ENCODE measurements at places on chromosomes 16 and 17.
A peak's percentile ranks its signal among the peaks of the same experiment; 100 is the strongest.

DNA sequence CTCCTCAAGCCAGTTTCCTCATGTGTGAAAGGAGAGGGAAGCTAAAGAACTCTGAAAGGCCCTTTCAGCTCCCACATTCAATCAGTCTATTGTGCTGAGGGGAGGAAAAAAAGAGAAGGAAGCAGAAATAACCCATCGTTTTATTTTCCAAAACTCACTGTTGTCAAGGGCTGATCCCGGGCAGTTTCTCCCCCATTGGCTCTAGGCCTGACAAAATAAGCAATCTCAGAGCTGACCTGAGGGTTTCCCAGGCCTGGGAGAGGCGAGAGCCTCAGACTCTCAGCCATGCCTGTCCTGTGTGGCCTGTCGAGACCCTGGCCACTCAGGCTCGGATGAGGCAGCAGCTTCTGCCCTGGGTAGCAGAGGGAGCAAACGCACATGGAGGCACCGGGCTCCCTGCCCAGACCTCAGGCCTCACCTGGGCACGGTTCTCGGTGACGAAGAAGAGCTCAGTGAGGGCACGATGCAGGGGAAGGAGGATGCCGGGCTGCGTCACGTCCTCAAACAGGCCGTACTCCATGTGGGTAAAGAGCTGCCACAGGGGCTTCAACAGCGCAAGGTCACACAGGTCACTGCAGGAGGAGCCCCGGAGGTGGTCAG, 45.0 kb upstream of the ATP2A3 start:
- no peak for DNase-seq

GRCh38 chr17:67606471-67606870, 111.3 kb upstream of the NOL11 start:
- DNase-seq, result no peak

DNA sequence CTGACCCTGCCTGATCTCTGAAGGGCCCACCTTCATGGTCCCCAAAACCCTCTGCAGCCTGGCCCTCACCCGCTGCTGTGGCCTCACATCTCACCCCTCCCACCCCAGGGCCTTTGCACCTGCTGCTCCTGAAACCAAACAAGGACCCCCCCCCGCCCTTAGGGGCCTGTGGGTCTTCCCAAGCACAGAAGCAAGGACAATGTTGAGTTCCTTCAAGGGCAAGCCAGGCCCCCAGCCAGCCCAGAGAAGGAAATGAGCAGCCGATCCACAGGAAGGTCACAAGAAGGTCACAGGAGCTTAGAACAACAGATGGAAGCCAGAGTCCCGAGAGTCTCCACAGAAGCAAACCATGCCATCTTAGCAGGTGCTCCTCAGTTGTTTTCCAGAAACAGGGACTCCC, 493 bp upstream of the PDE6G start:
- DNase-seq, result no peak

DNA sequence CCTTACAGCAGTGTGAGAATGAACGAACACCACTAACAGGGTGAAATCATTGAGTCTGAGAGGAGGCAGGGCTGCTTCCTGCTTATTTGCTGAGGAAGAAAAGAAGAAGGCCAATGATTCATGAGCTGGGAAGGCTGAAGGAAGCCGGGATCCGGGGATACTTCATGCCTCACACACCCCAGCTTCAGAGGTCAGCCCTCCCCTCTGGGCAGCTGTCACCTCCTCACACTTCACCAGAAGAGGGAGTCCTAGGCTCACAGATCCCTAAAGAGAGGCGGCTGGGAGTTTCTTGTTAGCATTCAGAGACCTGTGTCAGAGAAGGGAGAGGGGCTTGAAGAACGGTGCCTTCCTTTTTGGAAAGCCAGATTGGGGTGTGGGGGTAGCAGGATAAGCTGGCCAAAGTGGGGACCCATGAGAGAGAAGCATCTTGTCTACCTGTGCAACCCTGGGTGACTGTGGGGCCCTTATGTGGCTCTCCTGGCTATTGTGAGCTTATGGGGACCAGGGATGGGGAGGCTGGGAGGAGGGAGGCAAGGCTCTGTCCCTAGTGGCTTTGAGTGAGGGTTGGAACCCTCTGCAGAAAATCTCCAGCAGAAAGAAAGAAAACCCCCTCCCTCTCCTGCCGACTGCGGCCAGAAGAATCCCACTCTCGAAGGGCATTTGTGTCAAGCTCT, 94.6 kb downstream of the RGS9 start:
- no peak for DNase-seq

DNA sequence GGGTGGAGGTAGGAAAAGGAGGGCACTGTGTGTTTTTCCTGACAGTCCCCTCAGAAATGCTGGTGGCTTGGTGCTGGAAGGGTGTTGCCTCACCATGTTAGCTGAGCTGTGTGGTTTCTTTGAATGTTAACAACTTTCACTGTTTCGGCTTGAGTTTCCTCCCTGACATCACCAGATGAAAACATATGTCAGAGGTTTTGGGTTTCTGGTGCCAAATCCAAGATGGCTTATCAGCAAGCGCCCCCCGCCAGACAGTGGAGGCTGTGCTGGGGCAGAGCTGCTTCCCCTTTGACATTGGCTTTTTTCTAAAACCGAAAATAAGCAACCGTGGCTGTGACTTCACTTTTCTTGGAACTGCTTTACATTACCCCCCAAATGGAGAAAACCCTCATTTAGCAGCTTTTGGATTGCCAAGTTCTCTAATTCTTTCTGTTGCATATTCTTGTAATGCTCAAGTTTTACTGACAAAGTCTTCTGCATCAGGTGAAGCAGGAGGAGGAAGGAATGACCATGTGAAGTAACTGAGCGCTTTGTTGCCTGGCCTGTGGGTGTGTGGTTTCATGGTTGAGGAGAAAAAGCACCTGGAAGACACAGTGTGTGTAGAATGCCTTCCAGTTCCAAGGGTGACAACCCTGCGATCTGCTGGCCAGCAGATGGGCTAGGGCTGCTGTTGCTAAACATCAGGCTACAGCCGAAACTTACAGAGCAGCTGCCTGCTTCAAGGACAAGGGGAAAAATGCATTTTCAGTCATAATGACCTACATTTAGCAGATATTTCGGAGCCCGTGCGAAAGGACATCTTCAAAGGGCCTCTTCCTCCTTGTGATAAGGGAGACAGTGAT, 9.7 kb downstream of the RMI2 start:
- DNase-seq, result peak; percentile 39

Measured in stimulated activated CD4-positive, alpha-beta T cell treated with anti-CD3 and anti-CD28 coated beads, Interleukin-15, amount 100 ng/mL, for 1 hour (primary cell).